ENCODE measurements at places on chromosomes 1 and 21.
A peak's percentile ranks its signal among the peaks of the same experiment; 100 is the strongest.

DNA sequence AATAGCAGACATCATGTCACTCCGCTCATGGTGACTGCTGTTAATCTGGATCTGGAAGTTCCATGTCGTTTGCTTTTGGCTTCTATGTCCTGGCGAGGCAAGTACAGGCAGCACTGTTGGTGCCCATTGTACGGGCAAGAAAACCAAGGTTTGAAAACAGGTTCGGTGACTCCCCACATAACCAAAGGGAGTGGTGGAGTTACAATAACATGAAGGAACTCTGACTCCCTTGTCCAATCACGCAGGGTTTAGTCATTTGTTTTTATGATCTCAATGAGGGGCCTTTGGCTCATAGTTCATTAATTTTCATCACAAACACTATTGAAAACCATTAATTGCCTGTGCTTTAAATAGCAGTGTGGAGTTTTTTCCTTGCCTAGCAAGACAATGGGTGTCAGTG is 82.9 kb upstream of the SSX2IP start:
- no peak for DNase-seq

- DNase-seq: no peak
Observed at GRCh38 chr1:95138223-95138622, 21.1 kb downstream of the TLCD4 start.

- no peak for DNase-seq
Observed at GRCh38 chr1:104795931-104796330, 1046.2 kb downstream of the AMY1C start.

GRCh38 chr1:76254104-76255030 is 179.8 kb downstream of the ST6GALNAC3 start:
- no peak for DNase-seq

DNA sequence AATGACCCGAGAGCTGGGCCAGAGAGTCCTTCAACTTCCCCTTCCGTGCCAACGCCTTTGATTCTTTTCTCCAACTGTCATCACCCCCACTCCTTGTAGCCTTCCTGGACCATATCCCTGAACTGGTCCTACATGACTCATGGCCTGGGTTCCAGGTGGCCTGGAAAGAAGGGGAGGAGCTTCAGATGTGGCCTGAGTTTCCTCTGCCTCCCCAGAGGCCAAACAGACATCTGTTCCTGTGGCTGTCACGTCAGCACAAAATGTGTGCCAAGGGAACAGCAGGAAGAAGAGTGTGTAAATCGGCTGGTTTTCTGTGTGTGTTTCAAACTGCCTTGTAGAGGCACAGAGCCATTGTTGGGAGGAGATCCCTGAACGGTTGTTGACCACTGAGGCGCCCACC is 24.9 kb upstream of the KIRREL1 start:
- no peak for DNase-seq

- no peak for DNase-seq
Observed at GRCh38 chr1:157239936-157240335, 101.7 kb upstream of the ETV3 start.

GRCh38 chr1:192601143-192601542 is 25.6 kb downstream of the RGS1 start:
- DNase-seq: no peak

GRCh38 chr21:39690454-39690853 is 54.5 kb upstream of the IGSF5 start:
- no peak for DNase-seq

GRCh38 chr1:196309386-196309785 is 298.9 kb downstream of the KCNT2 start:
- DNase-seq: no peak

DNA sequence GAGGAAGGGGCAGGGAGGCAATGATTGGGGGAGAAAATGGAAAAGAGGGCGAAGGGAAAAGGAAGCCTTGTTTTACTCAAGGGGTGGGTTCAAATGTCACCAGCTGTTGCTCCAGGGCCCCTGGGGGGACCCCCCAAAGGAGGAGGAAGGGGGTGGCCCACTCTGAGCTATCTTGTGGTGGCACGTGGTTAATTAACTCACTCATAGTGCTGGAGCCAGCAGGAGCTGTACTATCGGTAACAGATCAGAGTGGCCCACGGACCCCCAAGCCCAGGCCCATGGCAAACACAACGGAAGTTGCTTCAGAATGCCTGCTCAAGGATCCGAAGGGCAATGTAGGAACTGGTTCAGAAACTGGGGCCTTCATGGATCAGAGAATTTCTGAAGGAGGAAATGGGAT is 7.2 kb downstream of the TFF2 start:
- no peak for DNase-seq

GRCh38 chr1:243642936-243643335 is 207.1 kb downstream of the AKT3 start:
- DNase-seq: no peak

DNA sequence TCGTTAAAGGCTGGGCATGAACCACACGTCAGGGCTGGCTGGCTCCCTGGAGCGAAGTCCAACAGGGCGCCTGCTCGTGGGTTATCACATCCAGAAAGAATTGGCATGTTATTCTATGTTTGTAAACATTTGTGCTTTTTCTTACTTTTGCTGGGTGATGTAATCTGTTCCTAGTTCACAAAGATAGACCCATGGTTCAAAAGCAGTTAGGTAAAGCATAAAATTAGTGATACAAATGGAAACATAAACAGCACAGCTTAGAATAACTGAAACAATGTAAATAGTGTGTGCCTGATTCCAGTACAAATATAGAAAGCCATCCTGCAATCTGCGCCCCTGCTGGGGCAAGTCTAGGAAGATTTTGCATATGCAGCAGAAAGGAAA is 184.0 kb upstream of the C1orf174 start:
- no peak for DNase-seq

- no peak for DNase-seq
Observed at GRCh38 chr1:25750923-25751605, 48.9 kb upstream of the SELENON start.

GRCh38 chr1:15618077-15618654 is 908 bp downstream of the DDI2 start:
- DNase-seq: no peak

DNA sequence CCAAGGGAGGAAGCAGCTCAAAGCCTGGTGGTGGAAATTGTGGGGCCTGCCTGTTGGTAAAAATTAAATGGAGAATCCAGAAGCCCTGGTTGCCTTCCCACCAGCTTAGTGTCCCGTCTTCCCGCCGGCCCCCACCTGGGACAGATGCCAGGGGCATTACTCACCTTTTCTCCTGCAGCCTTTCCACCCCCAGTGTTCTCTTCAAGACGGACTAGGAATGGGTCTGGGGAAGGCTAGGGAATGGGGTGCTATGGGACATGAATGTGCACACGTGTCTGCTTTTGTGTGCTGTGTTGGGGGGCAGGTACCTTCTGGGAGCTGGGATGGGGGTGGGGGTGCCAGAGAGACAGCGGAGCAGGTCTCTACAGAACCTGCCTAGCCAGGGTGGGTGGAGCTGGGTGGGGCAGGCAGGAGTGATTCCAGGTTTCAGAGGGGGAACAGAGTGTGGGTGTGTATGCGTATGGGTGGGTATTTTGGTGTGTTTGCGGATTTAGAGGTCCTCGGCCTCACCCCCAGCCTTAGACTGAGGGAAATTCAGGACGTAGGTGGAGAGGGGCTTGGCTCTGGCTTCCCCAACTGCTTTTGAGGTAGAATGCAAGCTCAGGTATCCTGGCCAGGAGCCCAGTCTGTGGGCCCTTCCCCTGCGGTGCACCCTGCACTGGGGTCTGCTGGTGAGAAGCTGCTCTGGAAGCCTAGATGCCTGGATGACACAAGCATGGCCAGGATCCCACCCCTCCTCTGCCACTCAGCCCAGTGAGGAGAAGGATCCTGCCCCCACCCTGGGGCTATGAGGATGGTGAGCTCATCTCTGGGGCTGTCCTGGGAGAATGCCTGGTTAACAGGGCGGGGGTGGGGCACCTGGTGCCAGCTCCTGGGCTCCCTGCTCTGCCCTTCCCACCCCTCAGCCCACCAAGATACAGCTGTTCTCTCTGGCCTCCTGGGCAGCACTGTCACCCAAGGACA is 7.8 kb downstream of the VANGL2 start:
- no peak for DNase-seq

- DNase-seq: no peak
Observed at GRCh38 chr21:45351526-45352275, 53.3 kb upstream of the COL18A1 start.

- DNase-seq: no peak
Observed at GRCh38 chr1:20212085-20212684, 25.9 kb upstream of the PLA2G2C start.

DNA sequence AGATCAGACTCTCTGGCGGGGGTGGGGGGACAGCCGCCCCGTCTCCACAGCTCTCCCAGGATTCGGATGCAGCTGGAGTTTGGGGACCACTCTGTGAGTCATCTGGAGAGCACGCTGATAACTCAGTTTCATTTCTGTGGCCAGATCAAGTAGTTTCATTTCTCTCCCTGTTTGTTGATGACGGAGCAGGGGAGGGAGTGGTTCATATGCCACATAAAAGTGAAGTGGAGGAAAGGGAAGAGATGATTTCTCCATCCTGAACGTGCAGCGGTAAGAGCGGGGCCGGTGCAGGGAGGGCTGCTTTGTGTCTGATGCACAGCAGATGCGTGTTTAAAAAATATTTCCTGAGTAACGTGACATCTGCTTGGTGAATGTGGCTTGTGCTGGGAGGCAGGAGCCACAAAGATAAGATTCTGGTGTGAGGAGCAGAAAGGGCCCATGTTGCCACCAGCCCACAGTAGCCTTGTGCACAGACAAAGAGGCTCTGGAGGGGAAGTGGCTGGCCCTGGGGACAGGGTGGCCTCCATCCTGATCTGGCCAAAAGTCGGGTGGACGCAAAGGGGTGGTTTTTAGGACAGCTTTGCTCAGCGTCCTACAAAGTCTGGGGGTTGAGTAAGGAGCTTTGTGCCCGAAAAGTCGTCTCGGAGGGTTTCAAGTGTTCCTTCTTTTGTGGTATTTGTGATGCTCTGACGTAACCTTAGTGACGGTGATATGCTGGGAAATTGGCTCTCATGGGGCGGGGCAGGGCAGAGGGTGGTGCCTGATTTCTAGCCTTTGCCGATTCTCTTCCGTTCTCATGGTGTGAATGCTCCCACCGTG is at the start of gene MX2:
Gene MX2, plus strand, starts transcription at position 242 of the 819 bp plus-strand sequence. CDS start 14,880 bp downstream, outside the sequence.
- DNase-seq: peak; percentile 50

DNA sequence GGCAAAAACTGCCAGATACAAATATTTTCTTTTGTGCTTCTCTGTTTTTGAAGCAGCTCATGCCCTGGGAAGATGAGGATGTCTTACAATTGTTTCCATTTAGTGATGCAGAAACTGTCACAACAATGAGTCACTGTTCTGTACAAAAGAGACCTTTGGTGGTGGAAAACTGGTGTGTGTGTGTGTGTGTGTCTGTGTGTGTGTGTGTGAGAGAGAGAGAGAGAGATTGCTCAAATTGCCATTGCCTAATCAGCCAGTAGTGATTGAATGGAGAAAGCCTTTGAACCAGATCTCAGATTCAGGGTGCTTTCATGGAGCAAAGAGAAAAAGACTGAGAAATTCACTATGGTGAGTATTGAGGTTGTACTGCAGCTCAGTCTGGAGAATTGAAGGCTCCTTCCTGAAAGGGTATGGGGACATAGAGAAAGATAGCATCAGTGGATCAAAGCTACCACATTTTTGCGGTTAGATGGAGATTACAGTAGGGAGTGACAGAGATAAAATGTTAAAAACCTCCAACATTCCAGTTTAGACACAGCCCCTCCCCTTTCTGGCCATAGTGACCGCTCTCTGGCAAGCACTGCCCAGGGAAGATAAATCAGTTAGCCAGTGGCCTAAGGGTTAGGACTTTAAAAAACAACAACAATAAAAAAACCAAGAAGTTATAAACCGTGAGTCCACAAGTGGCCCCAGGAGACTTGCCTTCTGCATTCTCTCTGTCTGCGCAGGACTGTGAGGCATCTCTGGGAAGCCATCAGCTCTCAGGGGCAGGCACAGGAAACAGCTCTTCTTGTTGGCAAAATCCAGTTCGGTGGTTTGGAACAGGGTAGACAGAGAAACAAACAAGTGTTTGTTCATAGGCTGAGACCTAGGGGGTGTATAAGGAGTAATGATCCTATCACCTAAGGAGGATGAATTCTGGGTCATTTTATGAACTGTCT is 406.5 kb downstream of the DUSP10 start:
- DNase-seq: no peak

- no peak for DNase-seq
Observed at GRCh38 chr1:115544131-115544530, 97.6 kb upstream of the VANGL1 start.

- DNase-seq: no peak
Observed at GRCh38 chr1:77680173-77680572, 2.3 kb downstream of the ZZZ3 start.

GRCh38 chr1:224939844-224940425 is 10.5 kb downstream of the DNAH14 start:
- DNase-seq: no peak

GRCh38 chr1:241045659-241046058 is 311.3 kb downstream of the RGS7 start:
- DNase-seq: no peak

DNA sequence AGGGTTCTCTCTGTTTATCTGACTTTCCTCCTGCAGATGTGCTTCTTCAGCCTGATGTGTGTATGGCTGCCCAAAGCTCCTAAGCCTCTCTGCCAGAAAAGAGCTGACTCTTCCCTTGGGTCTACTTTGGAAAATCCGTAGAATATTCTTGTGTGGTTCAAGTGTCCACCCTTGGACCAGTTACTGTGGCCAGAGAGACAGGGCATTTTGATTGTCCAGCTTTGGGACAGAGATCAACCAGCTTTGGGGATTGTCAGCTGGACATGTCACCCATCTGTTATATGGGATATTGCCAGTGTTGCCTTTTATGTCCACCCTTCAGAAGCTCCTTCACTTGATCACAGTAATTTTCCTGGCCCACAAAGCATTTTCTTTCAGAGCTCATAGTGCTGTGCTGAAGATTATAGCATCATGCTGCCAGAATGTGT is 126.2 kb upstream of the L1TD1 start:
- no peak for DNase-seq

DNA sequence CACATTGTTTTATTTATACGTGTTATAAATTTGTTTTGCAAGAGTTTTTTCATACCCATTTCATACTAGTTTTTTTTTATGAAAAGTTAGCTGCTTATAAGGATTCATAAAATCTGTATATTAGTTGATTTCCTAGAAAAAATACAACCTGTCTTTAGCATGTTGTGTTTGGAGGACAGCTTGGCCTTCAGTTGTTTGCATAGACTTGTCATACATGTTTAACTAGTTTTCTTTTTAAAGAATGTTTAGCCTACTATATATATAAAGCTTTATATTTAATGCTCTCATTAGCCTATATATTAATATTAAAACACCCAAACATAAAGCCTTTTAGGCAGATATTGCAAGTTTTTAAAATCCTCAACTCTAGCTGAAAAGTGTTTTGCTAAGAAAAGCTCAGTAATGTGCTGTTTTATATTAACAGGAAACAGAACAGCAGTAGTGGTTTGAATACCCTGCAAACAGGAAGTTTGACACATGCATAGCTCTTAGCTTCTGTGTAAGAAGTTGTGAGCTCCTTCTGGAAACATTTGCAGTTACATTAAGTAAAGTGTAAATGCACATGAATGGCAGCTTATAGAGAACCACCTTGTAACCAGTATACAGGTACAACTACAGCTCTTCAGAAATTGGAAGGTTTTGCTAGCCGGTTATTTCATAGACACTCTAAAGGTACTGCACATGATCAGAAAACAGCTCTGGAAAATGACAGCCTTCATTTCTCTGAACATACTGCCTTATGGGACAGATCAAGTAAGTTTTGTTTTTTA is at the start of gene PRKACB:
Gene PRKACB, plus strand, starts transcription at position 476 of the 770 bp plus-strand sequence. Its CDS starts 91 bp downstream, at position 567.
- no peak for DNase-seq

- no peak for DNase-seq
Observed at GRCh38 chr1:99673315-99673714, 27.4 kb downstream of the PALMD start.

- DNase-seq: no peak
Observed at GRCh38 chr1:170205301-170205700, 59.5 kb downstream of the NTMT2 start.

- DNase-seq: no peak
Observed at GRCh38 chr1:178266619-178267066, 172.7 kb downstream of the RASAL2 start.

- DNase-seq: no peak
Observed at GRCh38 chr21:23398726-23399125, 2208.6 kb downstream of the MRPL39 start.
